ENCODE measurements at places on chromosomes 7 and 10.

DNA sequence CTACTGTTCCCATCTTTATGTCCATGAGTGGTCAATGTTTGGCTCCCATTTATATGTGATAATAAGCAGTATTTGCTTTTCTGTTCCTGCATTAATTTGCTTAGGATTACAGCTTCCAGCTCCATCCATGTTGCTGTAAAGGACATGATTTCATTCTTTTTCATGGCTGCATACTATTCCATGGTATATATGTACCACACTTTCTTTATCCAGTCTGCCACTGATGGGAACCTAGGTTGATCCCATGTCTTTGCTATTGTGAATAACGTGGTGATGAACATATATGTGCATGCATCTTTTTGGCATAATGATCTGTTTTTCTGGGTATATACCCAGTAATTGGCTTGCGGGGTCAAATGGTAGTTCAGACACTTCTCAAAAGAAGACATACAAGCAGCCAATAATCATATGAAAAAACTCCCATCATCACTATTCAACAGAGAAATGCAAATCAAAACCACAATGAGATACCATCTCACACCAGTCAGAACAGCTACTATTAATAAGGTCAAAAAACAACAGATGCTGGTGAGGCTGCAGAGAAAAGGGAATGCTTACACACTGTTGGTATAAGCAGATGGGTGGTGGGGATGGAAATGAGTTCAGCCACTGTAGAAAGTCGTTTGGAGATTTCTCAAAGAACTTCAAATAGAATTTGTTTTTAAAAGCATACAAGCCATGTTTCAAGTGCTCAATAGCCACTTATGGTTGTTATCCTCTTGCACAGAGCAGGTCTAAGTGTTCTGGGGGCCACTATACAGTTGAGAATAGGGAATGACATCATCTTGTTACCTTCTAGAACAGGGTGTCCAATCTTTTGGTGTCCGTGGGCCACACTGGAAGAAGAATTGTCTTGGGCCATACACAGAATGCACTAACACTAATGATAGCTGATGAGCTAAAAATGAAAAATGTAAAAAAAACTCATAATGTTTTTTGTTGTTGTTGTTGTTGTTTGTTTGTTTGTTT lies 23.2 kb upstream of the SDK1 start:
- no peak for DNase-seq

DNA sequence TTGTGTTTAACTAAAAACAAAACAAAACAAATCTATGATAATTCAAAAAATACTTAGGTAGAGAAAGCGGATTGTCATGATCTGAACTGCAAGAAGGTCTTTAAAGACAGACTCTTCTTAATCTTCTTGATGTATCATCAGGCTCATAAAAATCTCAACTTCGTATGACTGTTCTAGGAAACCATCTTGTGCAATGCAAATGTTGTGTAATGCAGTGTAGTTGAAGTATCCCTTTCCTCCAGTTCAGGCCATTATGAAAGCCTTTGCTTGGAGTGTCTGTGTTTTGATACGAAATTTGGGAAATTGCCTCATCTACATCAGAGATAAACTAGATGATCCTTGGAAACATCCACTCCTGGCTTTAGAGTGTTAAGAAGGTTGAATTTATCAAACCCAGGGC lies 30.9 kb downstream of the CDK1 start:
- no peak for DNase-seq

DNA sequence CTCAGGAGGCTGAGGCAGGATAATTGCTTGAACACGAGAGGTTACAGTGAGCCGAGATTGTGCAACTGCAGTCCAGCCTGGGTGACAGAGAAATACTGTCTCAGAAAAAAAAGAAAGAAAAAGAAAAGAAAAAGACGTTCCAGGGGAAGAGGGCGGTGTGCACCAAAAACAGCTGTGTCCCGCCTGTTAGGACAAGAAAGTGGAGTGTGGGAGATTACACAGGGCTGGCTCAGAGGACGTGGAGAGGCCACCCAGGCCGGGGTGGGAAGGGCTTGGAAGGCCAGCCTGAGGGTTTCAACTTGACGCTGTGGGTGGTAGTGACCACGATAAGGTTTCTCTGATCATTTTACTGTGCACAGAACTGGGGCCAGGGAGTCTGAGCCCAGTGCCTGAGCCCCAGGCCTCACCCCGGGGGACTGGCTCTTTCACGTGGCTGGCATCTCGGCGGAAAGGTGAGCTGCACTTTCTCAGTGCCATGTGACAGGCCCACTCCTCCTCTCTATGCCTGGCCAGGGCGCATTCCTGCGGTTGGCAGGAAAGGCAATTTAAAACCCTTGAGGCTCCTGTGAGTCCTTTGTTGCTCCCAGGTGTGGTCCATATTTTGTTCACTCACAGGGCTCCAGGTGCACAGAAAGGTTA lies 13.9 kb downstream of the RHBDD2 start:
- no peak for DNase-seq

DNA sequence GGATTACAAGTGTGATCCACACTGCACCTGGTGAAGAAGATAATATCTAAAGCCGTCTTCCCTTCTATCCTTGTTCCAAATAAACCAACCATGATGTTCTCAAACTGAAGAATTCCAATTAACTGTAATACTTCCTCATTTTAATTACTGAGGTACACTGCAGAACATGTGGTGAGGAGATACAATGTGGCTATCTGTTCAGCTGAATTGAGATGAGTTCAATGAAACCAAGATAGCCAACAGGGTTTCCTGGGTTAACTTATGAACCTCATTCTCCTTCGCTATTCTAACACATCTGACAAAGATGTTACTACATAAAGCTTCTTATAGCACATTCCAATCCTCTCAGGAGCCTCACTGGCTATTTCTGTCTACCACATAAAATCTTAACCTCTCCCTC lies 75.5 kb downstream of the RAPGEF5 start:
- DNase-seq, result no peak

DNA sequence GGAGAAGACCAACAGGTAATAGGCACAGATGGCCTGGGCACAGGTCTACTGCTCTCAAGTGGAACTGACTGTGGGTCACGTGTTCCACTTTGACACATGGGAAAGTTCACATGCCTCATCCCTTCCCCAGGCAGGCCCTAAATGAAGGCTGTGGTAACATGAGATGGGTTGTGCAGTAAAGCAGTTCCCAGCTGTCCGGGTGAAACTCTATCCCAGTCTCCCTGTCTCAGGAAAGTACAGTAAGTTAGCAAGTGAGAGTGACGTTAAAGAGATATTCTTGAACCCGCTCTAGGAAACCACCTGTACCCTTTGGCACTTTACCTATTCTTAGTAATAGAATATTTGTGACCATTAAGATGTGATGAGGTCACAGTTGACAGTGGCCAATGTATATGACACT lies 343.7 kb upstream of the AOAH start:
- DNase-seq, result no peak

Data from cerebellar nuclear complex (tissue), 1 donor.